ENCODE measurements at places on chromosomes 11 and 22.
A peak's percentile ranks its signal among the peaks of the same experiment; 100 is the strongest.

- peak; percentile 79 for ATAC-seq
Observed at GRCh38 chr11:3000032-3000961, 8.2 kb upstream of the NAP1L4 start.

- no peak for ATAC-seq
Observed at GRCh38 chr11:27603376-27603990, 96.8 kb downstream of the BDNF start.

GRCh38 chr11:10503777-10504480 is 37.1 kb downstream of the RNF141 start:
- ATAC-seq = no peak

- peak; percentile 4 for ATAC-seq
Observed at GRCh38 chr11:44955015-44955738, 4.5 kb upstream of the TP53I11 start.

- no peak for ATAC-seq
Observed at GRCh38 chr22:49683032-49683431, 144.6 kb downstream of the BRD1 start.

- no peak for ATAC-seq
Observed at GRCh38 chr22:49132009-49132408, 695.7 kb downstream of the BRD1 start.

DNA sequence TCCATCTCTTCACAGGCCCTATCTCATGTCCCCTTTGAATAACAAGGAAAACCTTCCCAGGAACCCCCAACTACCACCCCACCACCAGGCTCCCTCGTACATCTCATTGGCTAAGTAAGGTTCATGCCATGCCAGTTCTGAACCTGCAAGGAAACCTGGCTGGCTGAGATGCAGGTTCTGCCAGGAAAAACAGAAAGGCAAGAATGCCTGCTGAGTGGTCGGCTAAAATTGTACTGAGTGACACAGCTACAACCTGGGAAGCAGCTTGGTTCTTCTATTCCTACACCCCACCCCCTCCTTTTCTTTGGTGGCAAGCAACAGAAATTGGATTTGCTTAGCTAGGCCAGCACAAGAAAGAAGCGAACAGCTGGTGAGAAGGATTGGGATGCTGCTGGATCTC is 36.1 kb upstream of the TSPAN18 start:
- no peak for ATAC-seq

- peak; percentile 77 for ATAC-seq
Observed at GRCh38 chr11:57303280-57303989, 21.3 kb downstream of the TNKS1BP1 start.

DNA sequence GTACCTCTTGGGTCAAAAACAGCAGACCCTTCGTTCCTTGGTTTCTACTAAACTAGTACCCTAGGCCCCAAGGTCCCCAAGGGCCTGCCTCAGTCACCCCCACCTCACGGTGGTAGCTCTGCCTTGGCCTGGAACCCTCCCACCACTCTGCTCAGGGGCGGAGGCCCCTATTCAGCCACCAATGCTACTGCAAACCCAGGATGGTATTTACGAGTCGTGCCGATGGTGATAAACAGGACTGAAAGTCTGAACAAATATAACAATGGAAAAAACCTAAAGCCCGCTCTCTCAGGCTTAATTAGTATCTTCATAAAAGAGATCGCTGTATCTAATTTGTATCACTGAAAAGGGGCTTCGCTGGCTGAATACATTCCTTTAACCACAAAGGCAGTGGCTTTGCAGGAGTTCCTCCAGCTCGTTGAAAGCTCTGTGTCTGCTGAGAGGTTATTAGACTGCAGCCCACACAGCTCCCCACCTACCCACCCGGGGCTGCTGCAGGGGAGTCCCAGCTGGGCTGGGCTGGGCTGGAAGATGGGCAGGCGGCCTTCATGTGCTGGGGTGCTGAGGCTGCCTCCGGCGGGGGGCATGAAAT is 15.2 kb downstream of the SHISAL1 start:
- ATAC-seq = no peak

GRCh38 chr11:128694618-128695481 is 978 bp downstream of the FLI1 start:
- no peak for ATAC-seq

- no peak for ATAC-seq
Observed at GRCh38 chr11:62046568-62047100, 77.2 kb upstream of the INCENP start.

- no peak for ATAC-seq
Observed at GRCh38 chr11:84853841-84854497, 773.2 kb downstream of the DLG2 start.

- ATAC-seq = no peak
Observed at GRCh38 chr11:87127101-87127500, 89.4 kb downstream of the TMEM135 start.

Measured in esophagus mucosa (tissue), 1 donor.